ENCODE measurements at places on chromosomes 2 and 18.

DNA sequence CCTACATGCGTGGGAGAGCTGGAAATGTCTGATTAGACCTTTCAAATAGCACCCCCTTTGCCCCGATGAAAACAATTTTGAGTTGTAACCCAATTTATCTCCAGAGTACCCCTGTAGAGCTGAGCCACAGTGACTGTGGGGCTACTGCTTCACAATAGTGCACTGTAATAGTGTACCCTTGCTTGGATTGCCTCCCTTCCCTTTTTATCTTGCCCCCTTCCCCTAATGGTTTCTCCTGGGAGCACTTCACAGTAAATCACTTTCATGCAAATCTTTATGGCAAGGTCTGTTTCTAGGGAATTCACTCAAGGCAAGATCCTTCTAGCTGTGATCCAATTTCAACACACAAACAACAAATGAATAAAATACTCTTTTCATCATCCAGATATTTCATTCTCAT, 687.6 kb downstream of the MBD2 start:
- no peak for DNase-seq

DNA sequence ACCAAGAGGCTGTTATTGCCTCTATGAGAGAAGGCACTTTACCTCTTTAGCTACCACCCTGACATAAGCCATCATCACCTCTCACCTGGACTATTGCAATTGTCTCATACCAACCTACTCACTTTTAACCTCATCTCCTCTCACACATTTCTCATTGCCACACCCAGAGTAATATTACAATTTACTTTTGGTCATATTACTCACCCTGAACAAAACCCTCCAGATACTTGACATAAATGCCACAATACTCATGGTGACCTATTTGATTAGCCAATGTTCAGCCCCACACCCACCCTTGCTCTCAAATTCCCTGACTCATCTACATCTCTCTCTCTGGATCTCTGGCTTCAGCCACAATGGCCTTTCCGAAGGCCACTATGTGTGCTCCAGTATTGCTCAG, 90.9 kb upstream of the CDH7 start:
- no peak for DNase-seq

GRCh38 chr2:151007365-151007764, 254.3 kb downstream of the RBM43 start:
- no peak for DNase-seq

GRCh38 chr18:1455605-1456004, 550.9 kb downstream of the ADCYAP1 start:
- no peak for DNase-seq

DNA sequence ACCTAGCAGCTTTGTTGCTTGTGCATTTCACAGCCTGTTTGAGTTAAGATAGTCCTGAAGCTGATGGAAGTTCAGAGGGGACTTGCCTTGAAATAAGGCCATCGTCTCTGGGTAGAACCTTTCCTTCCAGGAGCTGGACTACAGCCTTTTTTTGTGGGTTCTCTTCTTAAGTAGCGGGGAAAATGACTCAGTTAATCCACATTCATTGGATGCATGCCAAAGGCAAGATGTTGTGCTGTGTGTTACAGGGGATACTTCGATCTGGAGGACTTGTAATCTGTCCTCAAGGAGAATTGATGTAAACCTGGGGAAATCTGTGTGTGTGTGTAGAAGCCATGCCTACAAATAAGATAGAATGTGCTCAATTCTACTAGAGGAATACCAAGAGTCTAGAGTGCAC, 46.8 kb downstream of the RPIA start:
- DNase-seq = no peak

GRCh38 chr2:109690822-109691541, 76.8 kb downstream of the SOWAHC start:
- no peak for DNase-seq

- DNase-seq = no peak
Observed at GRCh38 chr18:48866028-48866733, 84.6 kb downstream of the SMAD7 start.

- no peak for DNase-seq
Observed at GRCh38 chr2:42903821-42904575, 111.6 kb upstream of the HAAO start.

GRCh38 chr2:43136876-43137275, 89.5 kb downstream of the ZFP36L2 start:
- peak; percentile 48 for DNase-seq

GRCh38 chr2:161122772-161123530, 37.3 kb upstream of the TANK start:
- DNase-seq = no peak

DNA sequence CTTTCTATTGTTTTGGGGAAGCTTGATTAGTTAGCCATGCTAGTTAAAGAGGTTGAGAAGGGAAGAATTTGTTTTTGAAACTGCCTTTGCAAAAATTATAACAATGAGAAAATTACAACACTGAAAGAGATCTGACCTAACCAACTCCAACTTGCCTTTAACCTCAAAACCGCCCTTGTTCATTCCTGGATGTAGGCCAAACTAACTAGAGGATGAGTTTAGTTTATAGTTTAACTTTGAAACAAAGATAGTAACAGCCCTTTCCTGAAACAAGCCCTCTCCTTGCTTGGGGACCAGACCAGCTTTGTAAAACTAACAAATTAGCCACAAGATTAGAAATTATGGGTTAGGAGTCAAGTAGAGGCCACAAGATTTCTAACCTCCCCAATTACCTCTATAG, 713.9 kb downstream of the CPS1 start:
- no peak for DNase-seq

- DNase-seq = no peak
Observed at GRCh38 chr2:190467575-190468083, 59.5 kb downstream of the MFSD6 start.

DNA sequence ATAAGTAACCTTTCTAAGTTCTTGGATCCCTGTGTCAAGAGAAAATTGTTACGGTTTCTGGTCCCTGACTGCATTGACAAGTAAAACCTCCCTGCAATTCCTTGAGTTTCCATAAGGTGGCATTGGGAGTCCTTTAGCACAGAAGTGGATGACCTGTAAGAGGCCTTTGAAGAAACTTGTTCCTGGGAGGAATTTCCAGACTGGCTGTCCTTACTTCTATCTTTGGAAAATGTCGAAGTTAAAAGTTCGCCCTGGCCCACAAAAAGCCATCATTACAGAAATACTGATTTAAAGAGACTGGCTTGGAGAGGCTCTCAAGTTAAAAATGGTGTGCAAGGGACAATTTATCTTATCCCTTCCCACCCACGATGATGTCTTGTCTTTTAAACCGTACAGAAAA, 218.4 kb downstream of the CDH20 start:
- DNase-seq = no peak

GRCh38 chr2:219296142-219296541, 13.1 kb downstream of the PTPRN start:
- no peak for DNase-seq

GRCh38 chr18:25289001-25289631, 62.9 kb downstream of the ZNF521 start:
- DNase-seq = no peak

DNA sequence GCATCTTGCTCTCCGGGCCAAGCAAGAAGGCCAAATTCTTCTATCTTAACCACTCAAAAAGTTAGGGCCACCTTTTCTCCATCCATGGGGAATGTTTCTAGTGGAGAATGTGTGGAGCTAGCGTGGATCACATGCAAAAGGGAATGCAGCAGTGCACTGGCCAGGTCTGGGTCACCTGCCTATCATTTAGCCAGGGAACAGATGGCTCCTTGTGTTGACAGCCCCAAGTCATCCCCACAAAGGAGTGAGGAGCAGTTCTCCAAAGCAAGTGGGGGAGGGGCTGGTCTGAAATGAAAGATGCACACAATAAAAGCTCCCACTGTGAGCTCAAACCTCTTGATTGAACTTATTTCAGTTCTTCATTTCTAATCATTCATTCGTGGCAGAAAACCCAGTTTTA, 19.1 kb downstream of the EPB41L3 start:
- no peak for DNase-seq

- DNase-seq = no peak
Observed at GRCh38 chr2:1505031-1505441, 91.8 kb downstream of the TPO start.

DNA sequence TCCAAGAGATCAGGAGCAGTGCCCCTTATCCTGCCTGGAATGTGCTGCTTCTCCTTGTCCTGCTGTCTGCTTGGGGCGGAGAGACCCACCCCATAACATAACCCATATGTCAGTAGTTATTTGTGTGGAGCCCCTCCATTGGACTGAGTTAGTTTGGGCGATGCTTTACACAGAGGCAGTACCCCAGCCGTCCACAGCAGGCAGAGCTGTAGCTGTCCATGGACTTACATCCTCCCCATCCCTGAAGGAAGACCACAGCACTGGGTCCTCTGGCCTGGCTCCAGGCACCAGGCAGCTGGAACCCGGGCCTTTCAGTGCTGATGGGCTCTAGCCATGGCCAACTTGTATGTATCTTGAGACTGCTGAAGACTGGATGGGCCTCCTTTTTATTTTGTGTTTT, 20.3 kb downstream of the GKN2 start:
- no peak for DNase-seq

GRCh38 chr2:101821059-101821805, 123.7 kb downstream of the MAP4K4 start:
- no peak for DNase-seq

DNA sequence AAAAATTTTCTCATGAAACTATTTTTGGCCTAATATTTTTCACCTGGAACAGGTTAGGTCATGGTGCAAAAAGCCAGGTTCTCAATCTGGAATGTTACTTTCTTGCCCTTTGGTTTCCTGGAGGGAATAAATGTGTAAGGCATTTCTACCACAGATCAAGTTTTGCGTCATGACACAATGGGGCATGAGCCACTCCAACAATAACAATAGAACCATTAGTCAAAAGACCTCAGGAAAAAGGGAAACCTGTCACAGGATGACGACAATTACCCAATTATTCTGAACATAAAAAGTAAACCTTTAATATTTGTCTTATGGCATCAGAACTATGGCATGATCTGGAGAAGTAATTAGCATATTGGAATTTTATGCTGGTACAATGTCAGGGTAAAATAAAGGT, 88.2 kb upstream of the HNRNPA3 start:
- DNase-seq = no peak

GRCh38 chr2:144097440-144098225, 422.3 kb downstream of the ZEB2 start:
- no peak for DNase-seq

GRCh38 chr2:75003276-75003675, 44.8 kb downstream of the POLE4 start:
- DNase-seq = no peak

DNA sequence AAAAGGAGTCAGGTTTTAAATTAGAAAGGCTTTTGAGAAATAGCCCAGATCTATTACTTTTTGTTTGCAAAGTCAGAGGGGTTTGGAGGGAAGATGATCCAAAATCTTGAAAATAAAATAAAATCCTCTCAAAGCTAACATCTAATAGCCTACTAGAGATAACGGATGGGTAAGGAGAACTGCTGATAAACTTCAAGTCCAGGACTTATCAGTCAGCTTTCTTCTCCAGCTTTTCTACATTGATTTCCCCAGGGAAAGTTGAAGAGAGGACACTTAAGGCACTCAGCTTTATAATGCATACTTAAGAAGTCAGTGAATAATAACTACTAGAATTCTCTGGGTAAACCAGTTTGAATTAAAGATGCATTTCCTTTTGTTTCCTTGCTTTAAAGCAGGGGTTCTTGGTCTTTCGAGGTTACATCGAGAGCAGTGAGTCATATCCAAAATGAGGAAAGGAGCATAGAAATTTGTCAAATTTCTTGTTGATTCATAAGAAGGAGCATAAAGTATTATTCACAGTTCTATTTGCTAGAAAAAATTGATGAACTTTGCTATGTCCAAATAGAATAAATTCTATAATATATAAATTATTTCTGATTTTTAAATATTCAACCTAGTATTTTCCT, 43.2 kb upstream of the ITPRID2 start:
- no peak for DNase-seq

GRCh38 chr2:157743051-157743450, 114.4 kb upstream of the ACVR1C start:
- DNase-seq = no peak

- no peak for DNase-seq
Observed at GRCh38 chr2:241666627-241667400, 19.8 kb downstream of the DTYMK start.

DNA sequence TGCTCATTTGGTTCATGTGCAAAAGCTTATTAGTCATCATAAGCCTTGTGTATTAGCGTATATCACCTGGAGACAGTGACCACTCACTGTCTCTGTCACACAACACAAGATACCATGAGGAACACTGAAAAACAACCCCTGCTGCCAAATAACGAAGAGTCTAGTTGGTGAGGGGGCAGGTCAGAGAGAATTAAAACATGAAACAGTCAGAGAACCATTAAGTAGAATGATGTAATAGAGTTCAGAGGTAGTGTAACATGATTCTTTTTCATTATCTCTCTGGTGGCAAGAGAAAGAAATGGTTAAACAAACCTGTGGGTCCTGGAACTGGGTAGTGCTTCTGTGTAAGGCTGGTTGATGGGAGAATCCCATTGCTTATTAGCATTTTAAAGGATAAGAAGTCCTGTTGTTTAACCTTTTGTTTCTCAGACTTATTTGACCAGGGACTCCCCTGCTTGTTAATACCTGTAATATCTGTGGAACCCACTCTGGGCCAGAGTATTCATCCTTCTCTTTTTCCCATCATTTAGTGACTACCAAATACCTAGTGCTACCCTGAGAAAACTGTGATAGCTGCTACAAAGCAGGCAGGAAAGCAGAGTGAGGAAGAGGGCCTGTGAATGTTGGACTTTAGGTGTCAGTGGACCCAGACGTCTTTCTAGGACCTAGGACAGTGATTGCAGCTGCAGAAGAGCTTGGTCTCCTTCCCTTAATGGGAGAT, 38.0 kb downstream of the PTRHD1 start:
- DNase-seq = no peak

GRCh38 chr18:63928331-63928730, 20.6 kb downstream of the SERPINB10 start:
- no peak for DNase-seq

- DNase-seq = no peak
Observed at GRCh38 chr2:211077216-211077767, 520.9 kb downstream of the CPS1 start.

DNA sequence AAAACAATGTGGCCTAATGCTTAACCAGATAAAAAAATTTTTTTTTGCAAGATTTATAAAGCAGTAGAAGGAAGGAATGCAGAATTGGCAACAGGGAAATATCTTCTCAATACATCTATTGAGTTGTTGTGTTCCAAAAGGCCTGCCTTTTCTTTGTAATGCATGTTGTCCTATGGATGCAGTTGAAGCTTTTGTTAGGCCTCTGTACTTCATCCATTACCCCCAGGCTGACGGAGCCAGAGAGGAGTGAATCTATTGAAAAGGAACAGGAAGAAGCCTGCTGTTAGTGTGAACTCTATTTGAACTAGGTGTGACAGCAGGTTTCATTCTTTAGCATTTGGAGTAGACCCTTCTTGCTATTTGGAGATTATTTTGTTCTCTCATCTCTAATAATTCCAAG, 56.5 kb downstream of the MTX2 start:
- no peak for DNase-seq

DNA sequence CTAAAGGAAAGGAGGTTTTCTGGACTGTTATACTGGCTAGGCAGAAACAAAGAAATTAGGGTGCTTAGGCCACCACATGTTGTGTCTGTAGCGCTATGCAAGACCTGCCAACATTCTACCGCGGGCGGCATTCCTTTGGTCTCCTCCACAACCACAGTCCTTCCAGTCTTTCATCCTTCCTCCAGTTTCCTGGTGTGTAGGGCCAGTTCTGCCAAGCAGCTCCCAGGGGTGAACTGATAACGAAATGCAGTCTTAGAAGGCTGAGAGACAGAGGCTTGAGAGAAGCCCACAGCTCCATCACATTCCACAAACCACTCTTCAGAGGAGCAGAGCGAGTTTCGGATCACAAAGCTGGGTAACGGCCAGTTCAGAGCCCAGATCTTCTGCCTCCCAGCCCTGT, 19.5 kb upstream of the CXXC1 start:
- DNase-seq = no peak

GRCh38 chr2:208492069-208492468, 85.5 kb downstream of the PTH2R start:
- DNase-seq = no peak
